ENCODE measurements at places on chromosomes 16 and 17. TPM values are rescaled to one million over a fixed set of nuclear protein-coding genes. Genes with fewer than 3 reads are reported as not detected.

DNA sequence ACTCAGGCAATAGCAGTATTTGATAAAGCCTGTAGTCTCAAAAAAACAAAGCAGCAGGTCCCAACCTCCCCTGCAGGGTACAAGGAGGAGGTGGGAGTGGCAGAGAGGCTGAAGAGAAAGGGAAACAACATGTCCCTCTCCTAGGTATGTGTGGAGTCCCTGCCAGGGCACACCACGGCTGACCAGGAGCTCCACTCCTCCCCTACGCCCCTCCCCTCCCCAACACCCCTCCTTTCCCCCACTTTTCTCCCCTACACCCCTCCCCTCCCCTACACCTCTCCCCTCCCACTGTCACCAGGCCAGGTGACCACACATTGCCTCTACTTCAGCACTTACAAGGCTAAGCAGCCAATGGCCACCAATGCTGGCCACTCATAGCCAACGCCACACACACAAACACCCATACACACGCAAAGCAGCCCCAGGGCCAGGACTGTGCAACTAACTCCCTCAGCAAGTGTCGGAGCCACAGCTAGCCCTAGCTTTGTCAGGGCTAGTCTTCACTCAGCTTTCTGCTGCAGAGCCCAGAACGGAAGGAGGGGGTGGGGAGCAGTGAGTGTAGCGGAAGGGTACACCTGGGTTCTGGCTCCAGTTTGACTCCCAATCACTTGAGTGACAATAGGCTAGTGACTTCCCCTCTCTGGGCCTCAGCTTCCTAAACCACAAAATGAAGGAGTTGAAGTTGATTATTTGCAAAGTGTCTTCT, 8.2 kb downstream of the CAVIN1 start:
- H3K27ac ChIP-seq: no peak overlapping the region
- H3K4me1 ChIP-seq: peaks cover 13% of the 10 kb centered on the region
- no peak for DNase-seq
- H3K4me3 ChIP-seq: no peak overlapping the region

GRCh38 chr16:82199209-82199608, 29.2 kb upstream of the MPHOSPH6 start:
- no peaks in the 10 kb centered on the region for H3K27me3 ChIP-seq
- H3K27ac ChIP-seq: no peak overlapping the region
- no peaks in the 10 kb centered on the region for H3K36me3 ChIP-seq
- no peaks in the 10 kb centered on the region for H3K4me1 ChIP-seq

DNA sequence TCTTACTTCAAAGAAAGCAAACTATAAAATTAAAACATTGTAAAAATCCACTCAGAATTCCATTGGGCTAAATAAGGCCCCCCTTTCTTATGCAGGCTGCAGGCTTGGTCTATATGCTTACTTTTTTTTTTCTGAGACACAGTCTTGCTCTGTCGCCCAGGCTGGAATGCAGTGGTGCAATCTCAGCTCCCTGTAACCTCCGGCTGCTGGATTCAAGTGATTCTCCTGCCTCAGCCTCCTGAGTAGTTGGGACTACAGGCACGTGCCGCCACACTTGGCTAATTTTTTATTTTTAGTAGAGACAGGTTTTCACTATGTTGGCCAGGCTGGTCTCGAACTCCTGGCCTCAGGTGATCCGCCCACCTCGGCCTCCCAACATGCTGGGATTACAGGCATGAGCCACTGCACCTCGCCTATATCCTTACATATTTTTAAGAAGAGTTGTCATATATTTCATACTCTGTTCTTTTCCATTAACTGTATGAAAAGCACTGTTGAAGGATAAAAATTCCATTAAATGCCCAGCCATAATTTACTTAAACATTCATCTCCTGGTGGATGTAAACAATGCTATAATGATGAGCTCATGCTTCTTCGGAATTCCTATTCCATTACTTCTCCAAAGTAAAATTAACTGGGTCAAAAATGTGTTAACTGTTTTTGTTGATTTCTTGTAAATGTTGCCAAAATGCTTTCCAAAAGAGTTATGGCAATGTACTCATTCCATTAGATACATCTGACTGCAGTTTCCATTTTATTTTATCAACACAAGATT, 17.8 kb downstream of the SNN start:
- peaks cover 18% of the 10 kb centered on the region for H3K4me1 ChIP-seq
- H3K27ac ChIP-seq: no peak overlapping the region
- no peak for DNase-seq
- no peaks in the 10 kb centered on the region for H3K27me3 ChIP-seq

DNA sequence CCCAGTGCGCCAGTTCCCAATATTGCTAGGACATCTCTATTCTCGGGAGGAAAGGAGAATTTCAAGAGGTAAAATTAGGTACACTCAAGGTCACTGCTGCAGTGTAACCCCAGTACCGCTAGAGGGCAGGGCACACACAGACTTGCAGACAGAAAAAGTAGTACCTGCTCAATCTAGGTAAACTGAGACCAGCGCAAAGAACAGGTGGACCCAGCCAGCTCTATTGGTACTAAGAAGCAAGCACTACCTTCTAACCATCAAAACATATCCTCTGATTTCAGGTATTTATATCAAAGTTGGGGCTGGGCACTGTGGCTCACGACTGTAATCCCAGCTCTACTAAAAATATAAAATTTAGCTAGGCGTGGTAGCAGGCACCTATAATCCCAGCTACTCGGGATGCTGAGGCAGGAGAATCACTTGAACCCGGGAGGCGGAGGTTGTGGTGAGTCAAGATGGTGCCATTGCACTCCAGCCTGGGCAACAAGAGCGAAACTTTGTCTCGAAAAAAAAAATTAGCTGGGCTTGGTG, 3.6 kb upstream of the WDR81 start:
- peaks cover 12% of the 10 kb centered on the region for H3K4me1 ChIP-seq
- H3K36me3 ChIP-seq: no peaks in the 10 kb centered on the region
- no peak overlapping the region for H3K27ac ChIP-seq

DNA sequence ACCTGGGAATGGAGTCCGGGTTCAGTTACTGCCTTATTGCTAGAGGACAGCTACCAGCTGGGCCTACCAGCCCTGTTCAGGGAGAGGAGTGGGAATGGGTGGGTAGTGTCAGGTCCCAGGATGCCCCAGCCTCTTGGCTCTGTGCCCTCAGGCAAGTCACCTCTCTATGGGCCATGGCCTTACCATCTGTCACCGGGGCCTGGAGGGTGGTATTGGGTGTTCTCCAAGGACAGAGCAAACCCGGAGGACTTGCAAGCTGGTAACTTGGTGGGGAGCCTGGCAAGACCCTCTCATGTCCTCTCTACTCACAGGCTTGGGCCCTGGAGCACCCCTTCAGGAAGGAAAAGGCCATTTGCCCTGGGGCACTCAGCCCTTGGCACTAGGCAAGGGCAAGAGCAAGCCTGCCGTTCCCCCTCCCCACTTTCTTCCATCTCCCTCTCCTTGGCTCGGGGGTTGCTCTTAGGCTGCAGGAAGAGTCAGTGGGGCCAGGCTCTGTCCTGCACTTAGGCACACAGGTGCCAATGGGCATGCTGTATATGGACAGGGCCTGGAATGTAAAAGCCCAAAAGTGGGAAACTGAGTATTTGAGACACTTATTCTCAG, 170.0 kb upstream of the ZNF267 start:
- no peak overlapping the region for H3K27ac ChIP-seq
- peaks cover 44% of the 10 kb centered on the region for H3K36me3 ChIP-seq
- no peak for DNase-seq
- H3K4me3 ChIP-seq: no peak overlapping the region
- H3K4me1 ChIP-seq: peaks cover 9% of the 10 kb centered on the region
- H3K27me3 ChIP-seq: no peaks in the 10 kb centered on the region

DNA sequence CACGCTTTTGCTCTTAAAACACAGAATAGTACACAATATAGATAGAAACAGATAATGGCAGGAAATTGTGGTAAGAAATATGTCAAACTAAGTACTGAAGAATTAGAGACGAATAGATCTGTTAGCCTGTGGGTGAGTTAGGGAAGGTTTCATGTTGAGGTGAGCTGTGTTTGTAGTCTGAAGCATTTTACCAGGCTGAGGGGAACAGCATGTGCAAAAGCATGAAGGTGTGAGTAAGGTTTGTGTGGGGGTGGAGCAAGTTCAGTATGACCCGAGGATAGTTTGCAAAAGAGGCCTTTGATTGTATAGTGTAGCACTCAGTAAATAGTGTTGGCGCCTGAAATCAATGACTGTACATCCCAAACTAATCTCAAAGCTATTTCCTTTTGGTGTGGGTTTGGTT, 13.8 kb downstream of the IGSF6 start:
- no peak overlapping the region for H3K27ac ChIP-seq
- no peak overlapping the region for H3K4me3 ChIP-seq
- H3K36me3 ChIP-seq: no peaks in the 10 kb centered on the region
- DNase-seq: no peak
- H3K27me3 ChIP-seq: no peaks in the 10 kb centered on the region

Gene KCTD19
- total RNA-seq: 1.1 TPM

Gene DNAH9
- total RNA-seq: 0.14 TPM

Gene MTMR4
- 30.2 TPM for total RNA-seq

Gene KRTAP3-1
- total RNA-seq: not detected

All from WTC11 (cell line).